Astrocyte of the spinal cord (primary cell): ENCODE measurements at places on chromosomes 3 and 15.

DNA sequence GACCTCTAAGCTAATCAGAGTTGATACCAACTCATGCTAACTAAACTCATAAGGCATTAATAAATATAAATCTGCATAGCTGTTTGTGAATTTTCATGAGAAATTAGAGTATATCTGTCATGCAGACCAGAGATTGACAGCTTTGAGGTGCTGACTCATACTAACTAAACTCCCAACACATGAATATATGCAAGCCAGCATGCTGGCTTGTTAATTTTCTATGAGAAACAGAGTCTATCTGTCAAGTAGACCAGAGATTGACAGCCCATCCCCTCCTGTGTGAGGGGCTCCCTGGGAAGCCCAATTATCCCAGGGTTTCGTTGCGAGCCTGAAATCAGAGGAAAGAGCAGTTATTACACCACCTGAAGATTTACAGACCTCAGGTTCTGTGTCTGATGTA lies 69.3 kb downstream of the CD47 start:
- DNase-seq = no peak

GRCh38 chr3:48413611-48414010 lies 16.3 kb downstream of the PLXNB1 start:
- no peak for DNase-seq

DNA sequence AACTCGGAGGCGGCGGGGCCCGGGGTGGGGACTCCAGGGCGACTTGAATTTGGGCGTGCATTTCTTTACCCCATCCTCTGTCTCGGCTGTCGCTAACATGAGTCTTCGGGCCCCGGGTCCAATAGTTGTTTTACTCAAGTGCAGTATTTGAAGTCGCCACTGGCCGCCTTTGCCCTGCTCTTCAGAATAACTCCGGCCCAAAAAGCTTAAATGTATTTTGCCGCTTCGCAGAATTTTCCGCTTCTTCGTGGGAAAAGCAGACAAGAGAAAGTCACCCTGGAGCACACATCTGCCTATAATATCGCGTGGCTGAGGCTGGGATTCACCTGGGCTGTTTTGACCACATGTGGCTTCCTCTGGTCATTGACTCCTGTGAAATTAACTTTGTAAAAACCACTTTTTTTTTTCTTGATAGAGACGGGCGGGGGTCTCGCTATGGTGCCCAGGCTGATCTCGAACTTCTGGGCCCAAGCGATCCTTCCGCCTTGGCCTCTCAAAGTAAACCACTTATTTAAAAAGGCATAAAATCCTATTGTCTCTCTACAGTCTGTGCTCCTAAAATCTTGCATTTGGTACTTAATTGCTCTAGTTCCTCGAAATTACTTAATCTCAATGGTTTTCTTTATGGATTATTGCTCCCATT lies 676 bp downstream of the CNOT10 start:
- peak; percentile 26 for DNase-seq

DNA sequence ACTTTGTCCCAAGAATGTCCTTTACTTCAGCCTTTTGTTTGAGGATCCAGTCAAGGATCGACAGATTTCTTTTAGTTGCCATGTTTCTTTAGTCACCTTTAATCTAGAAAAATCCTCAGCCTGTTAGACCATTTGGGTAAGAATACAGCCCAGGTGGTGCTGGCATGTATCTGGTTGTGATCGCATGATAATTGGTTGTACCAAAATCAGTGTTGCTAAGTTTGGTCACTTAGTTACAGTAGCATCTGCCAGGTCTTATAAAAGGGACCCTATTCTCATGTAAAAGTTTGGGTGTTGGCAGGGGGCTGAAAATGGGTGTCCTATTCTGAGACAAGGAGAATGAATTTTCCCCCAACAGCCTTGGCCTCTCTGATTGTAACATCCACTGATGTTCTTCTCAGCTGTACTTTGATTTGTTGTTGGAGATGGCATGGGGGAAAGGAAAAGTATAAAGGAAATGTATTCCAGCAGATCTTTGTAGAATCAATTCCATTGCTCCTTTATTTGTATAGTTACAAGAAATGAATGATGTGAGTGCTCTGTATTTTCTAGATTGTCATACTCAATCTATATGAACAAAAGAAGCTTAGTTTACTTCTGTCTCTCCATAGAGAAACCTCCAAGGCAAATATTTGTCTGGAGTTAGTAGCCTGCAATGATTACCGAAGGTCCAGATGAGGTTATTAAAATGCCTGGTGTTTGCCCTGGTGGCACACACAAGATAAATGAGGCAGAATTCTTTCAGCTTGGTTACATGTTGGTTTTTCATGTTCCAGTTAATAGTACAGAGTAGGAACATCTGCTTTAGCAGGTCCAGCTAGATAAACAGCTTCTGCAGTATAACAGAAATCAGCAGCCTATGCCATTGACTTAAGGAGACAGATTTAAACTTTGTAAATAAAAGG lies 65.7 kb downstream of the CMTM8 start:
- no peak for DNase-seq
